ENCODE measurements at places on chromosomes 4 and X. TPM values are rescaled to one million over a fixed set of nuclear protein-coding genes. Genes with fewer than 3 reads are reported as not detected.
A peak's percentile ranks its signal among the peaks of the same experiment; 100 is the strongest.

GRCh38 chr4:128394778-128395177, 107.2 kb upstream of the PGRMC2 start:
- no peak for DNase-seq

- peak; percentile 6 for DNase-seq
These were observed 30.0 kb upstream of the FGG start for GRCh38 chr4:154642373-154643009.

GRCh38 chr4:2127609-2128332, 68.6 kb downstream of the NAT8L start:
- DNase-seq: no peak

DNA sequence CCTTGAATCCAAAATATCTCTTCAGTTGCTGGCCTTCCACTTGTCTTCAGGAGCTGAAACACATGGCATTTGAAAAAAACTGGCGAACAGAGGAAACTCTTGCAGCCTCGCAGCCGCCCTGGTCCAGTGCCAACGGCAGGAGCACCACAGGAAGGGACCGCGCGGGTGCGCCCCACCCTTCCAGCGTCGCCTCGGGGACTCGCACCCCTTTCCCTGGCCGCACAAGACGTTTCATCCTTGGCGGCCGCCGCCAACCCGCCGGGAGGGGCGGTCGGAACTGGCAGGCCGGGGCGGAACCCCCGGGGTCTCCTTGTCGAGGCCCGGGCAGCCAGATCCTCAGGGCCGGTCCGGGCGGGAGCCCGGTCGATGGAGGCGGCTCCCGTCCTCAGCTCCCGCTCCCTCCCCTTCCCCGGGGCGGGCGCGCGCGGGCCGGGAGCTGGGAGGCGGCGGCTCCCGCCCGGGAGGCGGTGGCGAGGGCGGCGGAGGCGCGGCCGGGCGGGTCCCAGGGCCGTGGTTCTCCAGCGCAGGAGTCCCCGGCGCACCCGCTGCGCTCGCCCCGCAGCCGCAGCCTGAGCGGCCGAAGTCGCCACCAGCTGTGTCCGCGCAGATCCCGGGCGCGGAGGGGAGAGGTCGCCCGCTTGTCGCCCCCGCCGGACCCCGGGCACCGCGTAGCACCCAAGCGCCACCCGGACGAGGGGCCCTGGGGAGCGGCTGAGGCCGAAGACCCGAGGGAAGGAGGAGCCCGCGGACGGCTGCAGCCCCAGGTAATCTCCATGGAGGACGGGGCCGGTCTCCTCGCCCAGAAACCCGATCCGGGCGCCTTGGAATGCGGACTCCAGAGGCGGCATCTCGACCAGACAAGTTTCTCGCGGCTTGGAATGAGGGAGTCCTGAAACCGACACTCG, 886 bp upstream of the NDST3 start:
- DNase-seq: peak; percentile 26

DNA sequence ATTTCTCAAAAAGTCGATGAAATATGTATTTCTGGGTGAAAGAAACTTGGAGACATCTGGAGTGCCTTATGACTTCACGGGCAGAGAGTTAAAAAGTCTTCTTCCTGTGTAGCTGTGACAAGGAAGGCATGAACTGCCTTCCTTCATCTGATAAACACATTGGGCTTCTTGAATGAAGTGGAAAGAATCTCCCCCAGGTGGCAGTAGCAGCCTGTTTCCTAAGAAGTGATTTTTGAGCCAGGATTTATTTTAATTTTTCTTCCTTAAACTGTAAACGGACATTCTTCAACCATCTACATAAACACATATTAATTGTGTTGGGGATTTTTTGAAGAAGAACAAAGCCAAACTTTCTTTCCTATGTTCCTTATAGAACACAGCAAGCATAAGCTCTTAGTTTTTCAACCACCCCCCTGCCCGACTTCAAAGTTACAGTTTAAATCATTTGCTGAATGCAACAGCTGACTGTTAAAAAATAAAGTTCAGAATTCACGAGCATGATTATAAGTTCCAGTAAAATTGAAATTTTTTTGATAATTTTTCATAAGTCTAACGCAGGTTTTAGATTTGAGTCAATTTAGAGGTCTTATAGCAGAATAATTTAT, 980 bp upstream of the GIMD1 start:
- peak; percentile 78 for DNase-seq

- DNase-seq: peak; percentile 39
These were observed 19.3 kb upstream of the SPIN2A start for GRCh38 chrX:57156397-57157049.

- DNase-seq: no peak
These were observed 2.0 kb downstream of the TSPAN5 start for GRCh38 chr4:98656443-98656842.

DNA sequence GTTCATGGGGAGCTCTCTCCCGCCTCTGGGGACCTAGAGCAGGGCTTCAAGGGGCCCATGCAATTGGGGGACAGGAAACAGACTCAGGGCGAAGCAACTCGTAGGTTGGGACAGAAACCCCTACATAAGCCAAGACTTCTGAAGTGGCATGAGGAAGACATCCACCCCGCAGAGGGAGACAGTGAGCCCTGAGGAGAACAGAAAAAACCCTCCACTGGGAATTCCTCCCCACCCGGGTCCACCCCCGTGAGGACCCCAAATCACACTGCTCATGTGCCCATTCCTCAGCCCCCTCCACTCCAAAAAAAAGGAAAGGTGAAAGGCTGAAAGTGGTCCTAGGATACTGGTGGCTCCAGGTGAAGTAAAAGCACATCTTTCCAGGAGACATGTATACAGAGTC, 74.0 kb downstream of the CPZ start:
- no peak for DNase-seq

DNA sequence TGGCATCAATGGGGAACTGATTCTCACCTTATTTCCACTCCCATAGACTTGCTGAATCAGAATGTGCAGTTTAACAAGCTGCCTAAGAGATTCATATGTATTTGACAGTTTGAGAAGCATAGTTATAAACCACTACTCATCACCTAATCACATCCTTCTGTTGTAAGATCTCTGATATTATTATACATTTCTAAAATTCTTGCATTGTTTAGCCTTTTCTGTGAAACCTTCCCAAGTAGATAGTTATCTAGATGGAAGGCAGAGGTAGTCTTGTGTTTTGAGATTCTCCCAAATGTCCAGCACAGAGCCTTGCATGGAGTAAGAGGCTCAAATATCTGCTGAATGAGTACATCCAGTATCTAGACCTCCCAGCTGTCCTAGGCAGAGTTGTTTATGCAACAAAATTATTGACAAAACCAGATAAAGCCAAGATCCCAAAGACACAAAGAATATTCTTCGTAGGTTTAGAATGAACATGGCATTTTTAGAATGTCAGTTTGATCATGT, 227.3 kb downstream of the KDR start:
- no peak for DNase-seq

DNA sequence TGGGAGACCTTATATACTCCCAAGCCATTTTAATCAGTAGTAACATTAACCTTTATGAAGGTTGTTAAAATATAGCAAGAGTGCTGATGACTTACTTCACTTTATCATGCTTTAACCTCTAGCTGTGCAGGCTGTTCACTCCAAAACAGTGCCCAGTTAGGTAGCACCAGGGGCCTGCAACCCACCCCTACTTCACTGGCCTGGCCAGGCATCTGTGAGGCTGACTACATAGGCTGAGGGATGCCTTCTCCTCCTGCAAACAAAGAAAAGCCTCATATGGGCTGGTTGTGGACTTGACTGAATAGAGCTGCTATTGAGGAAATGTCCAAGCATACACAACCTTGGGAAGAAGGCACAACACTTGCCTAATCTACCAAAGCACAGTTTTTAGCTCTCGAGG, 172.8 kb downstream of the SHROOM3 start:
- DNase-seq: no peak

GRCh38 chr4:182427554-182427953, 184.4 kb downstream of the TENM3 start:
- no peak for DNase-seq

CD38 gene
- total RNA-seq: 0.52 TPM

DNA sequence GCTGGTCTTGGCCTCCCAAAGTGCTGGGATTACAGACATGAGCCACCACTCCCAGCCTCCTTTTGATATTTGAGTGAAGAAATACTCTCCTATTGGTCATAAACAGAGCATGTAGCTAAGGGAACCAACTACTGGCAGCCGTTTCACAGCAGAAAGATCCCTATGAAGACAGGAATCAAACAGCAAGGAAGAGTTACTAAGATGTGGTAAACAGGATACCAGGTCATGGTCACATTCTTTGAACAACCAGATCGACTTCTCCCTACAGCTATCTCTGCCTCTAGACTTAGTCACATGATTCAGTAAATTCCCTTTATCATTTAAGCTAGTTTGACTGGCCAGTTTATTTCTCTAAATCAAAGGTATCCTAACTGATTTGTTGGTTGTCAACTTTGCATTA, 9.0 kb upstream of the HNRNPD start:
- no peak for DNase-seq

DNA sequence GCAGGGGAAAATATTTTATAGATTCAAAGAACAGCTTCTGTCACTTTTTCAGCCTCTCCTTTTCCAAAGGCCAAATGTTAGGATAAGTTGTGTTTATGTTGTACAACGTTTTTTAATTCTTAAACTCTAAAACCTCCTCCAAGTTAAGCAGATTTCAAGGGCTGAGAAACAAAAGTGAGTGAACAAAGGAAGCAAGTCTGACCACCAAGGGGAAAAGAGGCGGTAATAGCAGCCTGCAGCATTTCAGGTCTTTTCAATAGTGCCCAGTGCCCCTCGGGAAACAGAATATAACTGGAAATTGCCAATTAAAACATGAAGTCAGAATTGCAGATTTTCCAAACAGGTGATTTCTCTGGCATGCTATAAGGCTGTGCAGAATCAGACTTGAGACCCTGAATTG, 510.0 kb upstream of the HTR2C start:
- DNase-seq: no peak

DNA sequence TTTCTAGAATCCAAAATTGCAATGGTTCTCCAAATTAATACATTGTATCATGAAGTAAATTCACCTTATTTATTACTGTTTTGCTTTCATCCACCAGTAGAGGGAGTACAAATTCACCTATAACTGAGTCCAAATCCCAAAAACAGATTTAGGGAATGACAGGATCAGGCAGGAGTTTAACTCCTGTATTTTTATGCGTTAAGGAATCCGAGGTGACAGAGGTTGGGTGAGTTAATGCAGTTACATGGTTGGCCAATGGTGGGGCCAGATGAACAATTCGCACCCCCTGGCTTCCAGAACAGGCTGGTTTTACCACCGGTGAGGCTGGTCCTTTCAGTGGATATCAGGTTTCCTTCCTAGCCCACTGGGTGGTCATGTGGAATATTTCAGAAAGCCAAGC, 82.4 kb downstream of the MTNR1A start:
- peak; percentile 47 for DNase-seq

GRCh38 chrX:21972721-21973120, 32.2 kb downstream of the SMS start:
- peak; percentile 83 for DNase-seq

DNA sequence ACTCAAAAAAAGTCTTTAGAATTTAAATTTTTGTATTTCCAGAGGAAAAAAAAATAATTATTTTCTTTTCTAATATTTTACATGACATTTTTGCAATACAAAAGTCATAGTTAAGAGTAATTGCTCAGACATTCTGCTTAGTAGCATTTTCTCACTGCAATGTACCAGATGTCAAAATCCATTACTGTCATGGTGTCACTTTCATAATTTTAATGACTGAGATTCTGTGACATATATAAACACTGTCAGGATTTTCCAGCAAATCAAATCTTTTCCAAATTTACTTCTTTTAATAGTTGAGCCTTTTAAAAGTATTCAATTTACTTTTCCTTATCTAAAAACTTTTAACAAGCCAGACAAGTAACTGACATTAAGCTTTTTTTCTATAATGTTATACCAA, 422.7 kb downstream of the GRIA2 start:
- no peak for DNase-seq

Measured in renal cortical epithelial cell (primary cell).